ENCODE measurements at places on chromosomes 1 and 21.

- DNase-seq = no peak
These were observed 332.6 kb downstream of the PBX1 start for GRCh38 chr1:164891615-164892014.

DNA sequence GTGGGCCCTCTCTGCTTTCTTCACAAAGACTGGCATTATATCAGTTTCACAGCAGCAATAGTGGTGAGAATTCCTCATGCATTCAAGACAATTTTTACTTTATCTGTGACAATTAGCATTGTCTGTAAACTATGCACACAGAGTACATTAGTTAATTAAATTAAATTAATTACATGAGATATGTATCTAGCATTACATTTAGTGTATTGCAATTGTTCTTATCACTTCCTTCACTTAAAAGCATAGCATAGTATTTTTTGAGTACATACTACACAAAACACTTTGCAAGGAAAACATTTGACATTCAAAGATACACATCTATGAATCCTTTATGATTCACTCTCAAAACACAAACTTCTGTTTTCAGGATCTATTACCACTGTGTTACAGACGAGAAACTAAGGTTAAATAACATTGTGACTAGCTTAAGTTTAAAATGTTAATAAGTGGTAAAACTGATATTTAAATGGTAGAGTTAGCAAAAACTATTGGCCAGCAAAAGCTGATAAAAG lies 1542.6 kb downstream of the PLA2G4A start:
- DNase-seq = peak; percentile 2

- DNase-seq = no peak
These were observed 31.5 kb downstream of the RHOU start for GRCh38 chr1:228766788-228767187.

DNA sequence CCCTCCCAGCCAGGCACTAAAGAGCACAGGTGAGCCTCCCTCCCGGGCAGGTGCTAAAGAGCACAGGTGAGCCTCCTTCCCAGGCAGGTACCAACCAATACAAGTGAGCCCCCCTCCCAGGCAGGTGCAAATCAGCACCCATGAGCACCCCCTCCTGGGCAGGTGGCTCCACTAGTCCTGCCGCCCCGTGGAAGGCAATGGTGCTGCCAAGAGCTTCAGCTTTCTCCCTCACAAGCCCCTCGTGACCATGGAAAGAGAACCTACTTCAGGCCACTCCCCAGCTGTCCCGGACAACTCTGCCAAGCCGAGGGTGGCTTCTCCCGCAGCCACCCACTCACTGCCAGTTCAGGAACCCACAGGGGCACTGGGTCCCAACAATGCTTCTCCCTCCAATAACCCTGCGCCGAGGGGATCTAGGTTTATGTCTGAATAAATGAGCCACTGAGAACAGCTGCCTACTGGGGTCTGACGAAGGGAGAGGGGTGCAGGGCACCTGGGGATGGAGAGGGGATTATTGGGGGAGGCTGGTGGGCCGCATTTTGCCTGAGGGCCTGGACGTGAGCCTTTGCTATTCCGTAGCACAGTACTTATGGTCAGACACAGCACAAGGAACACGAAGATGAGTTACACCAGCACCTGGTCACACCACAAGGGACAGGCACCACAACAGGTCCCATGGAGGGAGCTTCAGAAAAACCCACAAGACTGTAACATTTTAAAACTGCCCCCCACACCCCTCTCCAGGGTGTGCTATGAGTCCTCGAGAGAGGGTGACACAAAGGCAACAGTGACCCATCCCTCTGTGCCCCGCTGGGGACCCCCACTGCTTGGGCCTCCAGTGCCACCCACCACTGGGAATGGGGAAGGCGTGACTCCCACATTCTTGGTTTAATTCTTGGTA lies 46.3 kb downstream of the PRDM15 start:
- DNase-seq = no peak

DNA sequence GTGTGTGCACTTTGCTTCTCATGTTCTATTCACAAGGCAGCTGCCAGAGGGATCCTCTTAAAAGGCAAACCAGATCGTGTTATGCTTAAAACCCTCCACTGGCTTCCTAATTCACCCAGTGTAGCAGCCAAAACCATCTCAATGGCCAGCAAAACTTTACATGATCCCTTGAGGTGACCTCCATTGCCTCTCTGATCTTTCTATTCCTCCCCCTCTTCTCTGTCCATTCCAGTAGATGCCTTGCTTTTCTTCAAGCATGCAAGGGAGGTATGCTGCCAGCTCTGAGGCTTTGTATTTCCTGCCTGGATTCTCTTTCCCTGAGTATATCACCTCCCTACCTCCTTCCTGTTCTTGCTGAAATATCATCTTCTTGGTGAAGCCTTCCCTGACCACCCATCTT lies 93.2 kb upstream of the KCNK2 start:
- no peak for DNase-seq

DNA sequence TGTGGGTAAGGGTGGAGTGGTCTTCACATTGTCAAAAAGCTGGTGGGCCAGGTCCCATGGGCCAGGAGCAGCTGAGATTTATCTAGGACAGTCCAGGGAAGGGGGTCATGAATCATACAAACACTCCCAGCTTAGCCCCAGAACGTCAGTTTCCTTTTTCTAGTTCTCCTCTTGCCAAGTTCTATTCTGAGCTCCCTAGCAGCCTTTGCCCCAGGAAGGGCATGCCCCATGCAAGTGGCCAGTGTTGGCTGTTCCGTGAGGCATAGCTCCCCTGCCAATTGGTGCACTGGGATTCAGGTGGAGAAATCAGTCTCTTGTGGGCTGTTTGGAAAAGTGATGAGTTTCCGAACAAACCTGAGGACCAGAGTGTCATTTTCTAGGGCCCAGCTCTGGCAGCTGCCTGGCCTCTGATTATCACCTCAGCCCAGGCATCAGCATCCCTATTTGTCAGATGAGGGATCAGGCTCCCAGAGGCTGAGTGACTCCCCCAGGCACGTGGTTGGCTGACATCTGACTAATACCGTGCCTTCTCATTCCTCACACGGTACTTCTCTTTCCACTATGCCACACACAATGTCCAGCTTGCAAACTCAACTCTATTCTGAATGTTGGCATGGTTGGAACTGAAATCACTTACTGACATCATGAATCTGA lies 14.2 kb upstream of the MYOM3 start:
- DNase-seq = no peak

- no peak for DNase-seq
These were observed 22.4 kb upstream of the GNG4 start for GRCh38 chr1:235671992-235672391.

DNA sequence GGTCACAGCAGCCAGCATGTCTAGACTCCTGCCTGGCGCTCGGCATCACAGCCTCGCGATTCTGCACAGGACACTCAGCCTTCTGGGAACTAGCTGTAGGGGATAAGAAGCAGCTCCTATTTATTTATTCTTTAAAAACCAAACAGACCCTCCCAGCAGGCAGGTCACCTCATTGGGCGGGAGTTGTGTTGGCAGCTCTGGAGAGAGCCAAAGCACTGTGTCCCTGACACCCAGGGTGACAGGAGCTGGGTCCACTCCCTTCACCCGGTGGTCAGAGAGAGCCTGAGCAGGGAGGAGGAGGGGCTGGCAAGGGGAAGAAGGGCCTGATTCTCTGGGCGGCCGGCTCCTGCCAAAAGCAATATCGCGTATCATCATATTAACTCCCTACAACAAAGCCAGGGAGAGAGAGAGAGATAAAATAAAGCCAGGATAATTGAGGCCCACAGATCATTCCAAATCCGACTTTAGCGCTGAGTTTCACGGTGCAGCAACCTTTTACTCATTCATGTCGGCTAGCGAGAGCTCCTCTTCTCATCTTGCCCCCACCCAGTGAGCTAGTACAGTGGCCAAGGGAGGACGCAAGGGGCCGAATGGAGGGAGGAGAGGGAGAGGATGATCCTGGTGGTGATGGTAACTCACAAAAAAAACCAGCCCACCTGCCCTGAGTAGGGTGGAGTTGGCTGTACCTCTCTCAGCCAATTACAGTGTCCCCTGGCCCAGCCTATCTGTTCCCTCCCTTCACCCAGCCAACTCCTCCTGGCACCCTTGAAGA lies 79.8 kb upstream of the IFFO2 start:
- peak; percentile 70 for DNase-seq

DNA sequence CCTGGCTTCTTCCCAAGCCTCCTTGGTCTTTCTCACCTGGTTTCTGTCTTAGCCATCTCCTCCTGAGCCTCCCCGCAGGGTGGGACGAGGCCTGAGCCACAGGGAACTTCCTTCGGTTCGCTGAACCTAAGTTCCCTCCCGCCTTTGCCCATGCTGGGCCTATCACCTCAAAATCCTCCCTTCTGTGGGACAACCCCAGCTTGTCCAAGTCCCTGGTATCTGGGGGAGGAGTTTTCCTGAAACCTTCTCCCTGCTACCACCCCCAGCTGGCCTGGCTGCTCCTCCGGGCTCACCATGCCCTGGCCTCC lies 27.7 kb upstream of the VPS13D start:
- peak; percentile 25 for DNase-seq

- DNase-seq = no peak
These were observed 58.6 kb upstream of the ZNF281 start for GRCh38 chr1:200468264-200469001.

GRCh38 chr1:208759255-208759654 lies 515.1 kb upstream of the PLXNA2 start:
- no peak for DNase-seq

DNA sequence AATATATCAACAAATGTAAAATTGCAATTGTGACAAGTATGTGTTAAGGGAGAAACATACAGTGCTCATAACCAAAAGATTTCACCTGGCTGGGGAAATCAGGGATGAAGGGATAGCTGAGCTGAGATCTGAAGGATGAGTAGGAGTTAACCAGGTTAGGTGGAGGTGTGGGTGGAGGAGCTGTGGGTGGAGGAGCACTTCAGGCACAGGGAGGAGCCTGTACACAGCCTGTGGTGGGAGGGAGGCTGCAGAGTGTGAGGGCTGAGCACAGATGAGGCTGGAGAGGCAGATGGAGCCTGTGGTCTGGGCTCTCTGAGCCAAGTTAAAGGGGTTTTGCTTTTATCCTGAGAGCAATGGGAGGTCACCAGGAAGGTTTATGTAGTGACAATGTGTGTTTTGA lies 111.9 kb downstream of the XCL2 start:
- DNase-seq = no peak

GRCh38 chr1:34532113-34532512 lies 222.7 kb upstream of the GJB5 start:
- no peak for DNase-seq

DNA sequence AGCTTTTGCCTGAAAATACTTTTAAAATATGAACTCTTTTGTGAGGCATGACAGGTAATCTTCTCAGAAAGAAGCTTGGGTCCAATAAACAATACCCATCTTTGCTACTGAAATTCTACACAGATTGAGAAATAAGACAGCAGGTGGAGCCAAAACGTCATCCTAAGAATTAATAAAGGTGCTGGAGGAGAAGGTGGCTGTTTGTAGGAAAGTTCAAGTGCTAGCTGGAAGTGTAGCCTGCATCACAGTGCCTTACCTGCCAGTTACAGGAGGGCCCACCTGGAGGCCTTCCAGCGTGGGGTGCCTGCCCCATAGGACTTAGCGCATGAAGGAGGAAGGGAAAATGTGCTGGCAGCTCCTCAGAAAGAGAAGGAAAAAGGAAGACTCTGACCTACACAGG lies 93.7 kb downstream of the TTC3 start:
- no peak for DNase-seq

- DNase-seq = no peak
These were observed 169.8 kb upstream of the CXADR start for GRCh38 chr21:17343055-17343454.

GRCh38 chr1:8359617-8360481 lies 41.9 kb downstream of the SLC45A1 start:
- DNase-seq = no peak

GRCh38 chr1:156165083-156165482 lies 11.7 kb downstream of the SEMA4A start:
- DNase-seq = no peak

DNA sequence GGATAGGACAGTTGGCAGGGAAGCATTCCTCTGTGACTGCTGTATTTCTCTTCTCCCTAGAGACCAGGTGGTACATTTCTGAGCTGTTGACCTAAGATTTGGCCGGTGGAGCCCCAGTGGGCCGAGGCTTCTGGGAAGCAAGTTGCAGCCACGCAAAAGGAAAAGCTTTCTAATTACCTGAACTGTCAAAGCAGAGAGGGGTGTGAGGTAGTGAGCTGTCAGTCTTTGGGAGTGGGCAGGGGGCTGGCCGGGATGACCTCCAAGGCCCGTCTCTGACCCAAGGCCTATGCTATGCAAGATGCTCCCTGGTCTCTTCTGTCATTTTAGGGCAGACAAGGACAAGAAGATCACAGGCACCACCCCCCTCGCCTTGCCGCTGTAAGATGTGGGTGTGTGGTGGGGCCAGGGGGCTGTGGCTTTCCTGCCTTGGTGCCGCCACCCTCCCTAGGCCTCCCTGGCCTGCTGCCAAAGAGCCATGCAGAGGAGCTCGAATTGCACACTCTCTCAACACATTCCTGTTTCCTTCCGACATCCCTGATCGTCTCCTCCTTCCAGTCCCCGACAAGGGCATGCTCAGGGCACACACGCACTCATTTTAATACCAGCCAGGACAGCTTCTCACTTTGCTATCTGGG lies 7.7 kb downstream of the PADI1 start:
- DNase-seq = peak; percentile 47

DNA sequence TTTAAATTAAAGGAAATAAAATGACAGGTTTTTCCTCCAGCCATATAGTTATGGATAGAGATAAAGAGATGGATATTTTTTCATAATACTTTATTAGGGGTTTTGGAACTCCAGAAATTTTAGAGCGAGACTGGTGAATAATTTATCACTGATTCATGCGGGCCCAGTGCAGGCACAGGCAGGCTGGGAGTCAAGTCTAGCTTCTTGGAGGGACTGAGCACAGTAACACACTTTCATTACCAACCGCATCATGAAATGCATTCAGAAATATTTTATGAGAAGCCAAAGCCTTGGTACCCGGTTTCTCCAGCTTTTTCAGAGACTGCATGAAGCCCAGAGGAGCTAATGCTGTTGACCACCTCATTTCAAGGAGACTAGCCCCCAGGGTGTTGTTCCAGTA lies 215.6 kb downstream of the TNR start:
- no peak for DNase-seq

- no peak for DNase-seq
These were observed 84.7 kb downstream of the LRRC53 start for GRCh38 chr1:74427681-74428080.

DNA sequence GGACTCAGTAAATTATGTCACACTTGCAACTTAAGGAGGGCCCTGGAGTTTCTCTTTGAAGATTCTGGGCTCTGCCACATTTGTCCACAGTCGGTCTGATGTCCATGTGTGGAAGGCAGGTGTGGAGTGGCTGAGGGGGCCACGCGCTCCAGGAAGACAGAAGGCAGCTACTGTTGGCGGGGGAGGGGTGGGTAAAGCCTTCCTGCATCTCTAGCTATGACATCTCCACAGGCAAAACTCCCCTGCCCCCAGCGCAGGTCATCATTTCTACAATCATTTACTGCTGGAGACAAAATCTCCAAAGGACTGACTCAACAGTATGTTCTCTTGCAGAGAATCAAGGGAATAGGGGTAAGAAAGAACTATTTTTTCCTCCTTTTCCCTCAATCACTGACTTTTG lies 11.4 kb upstream of the TSPEAR start:
- DNase-seq = no peak
